Daoy (cell line): ENCODE measurements at places on chromosomes 12 and 14. TPM values are rescaled to one million over a fixed set of nuclear protein-coding genes. Genes with fewer than 3 reads are reported as not detected.

Gene FOXN4
- 0.06 and 0.12 TPM in 2 replicates for total RNA-seq

Gene GOLGA5
- 35.5 and 42.6 TPM in 2 replicates for total RNA-seq

- no peak for DNase-seq
Observed at GRCh38 chr12:122244565-122245371, 18.9 kb upstream of the DIABLO start.

DNA sequence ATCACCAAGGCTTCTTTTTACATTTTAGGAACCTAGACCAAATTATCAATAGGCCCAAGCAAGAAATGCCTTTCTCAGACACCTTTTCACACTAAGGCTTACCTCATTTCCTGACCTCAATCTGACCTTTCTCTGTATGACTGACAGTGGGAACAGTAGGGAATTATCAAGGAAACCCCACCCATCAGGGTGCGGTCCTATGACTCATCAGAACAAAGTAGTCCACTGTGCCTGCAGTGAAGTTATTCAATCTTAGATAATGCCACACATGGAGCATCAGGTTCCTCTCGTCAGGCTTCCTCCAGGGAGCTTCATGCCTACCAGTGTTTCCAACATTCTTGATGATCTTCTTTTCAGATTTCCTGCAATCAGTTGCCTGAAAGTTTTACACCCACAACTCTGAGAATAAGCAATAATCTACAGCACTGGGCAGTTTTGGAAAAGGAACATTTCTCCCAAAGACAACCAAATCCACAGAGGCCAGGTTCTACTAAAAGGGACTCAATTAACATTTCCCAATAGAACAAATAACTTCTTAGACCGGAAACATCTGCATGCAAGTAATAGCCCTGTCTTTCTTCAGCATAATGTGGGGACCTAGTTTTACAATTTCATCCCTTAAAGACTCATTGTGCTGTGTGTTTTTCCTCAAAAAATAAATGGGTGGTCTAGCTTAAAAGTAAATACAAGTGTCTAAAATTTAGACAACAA lies 35.9 kb upstream of the TMTC2 start:
- DNase-seq = peak; percentile 51

- no peak for DNase-seq
Observed at GRCh38 chr12:5861416-5861815, 83.6 kb downstream of the ANO2 start.
